Ascending aorta (tissue), 2 donors: ENCODE measurements at places on chromosomes 13 and 19.

DNA sequence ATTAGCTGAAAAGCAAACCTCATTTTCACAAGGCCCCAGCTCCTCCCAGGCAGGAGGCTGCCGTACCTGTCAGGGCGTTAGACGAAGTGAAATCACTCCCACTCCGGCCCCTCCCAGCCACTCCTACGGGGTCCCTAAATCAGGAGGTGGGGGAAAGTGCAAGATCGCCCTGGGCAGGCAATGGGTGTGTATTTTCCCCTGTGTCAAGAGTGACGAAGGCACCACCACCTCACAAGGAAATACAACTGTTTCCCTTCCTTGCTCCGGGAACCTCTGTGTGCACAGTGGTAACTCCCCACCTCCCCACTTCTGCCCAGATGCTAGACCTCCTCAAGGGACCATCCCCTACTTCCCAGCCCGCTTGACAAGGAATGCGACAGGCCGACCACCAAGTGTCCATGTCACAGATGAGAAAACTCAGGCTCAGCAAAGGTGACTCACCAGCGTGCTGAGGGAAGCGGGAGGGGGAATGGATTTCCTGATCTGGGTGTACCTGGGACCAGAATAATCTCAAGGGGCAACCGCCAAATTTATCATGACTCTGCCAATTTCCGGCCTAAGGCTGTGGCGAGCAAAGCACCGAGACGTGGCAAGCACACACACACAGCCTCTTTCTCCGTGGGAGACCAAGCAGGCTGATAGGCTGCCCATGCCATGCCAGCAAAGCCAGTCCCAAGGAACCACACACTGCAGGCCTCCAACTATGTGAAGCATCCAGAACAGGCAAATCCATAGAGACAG, 7.3 kb downstream of the PPP6R1 start:
- no peak overlapping the region for H3K4me3 ChIP-seq
- peaks cover 3% of the 10 kb centered on the region for H3K4me1 ChIP-seq
- H3K36me3 ChIP-seq = peaks cover 3% of the 10 kb centered on the region
- no peak for DNase-seq

GRCh38 chr19:54464044-54464629, 559 bp upstream of the LENG9 start:
- peak overlapping the region; percentile 97 for H3K27ac ChIP-seq
- H3K4me1 ChIP-seq = peaks cover 20% of the 10 kb centered on the region
- peak overlapping the region; percentile 60 for H3K4me3 ChIP-seq
- H3K36me3 ChIP-seq = peaks cover 29% of the 10 kb centered on the region

GRCh38 chr19:742540-743075, 8.3 kb upstream of the MISP start:
- no peaks in the 10 kb centered on the region for H3K4me1 ChIP-seq
- DNase-seq = no peak
- no peak overlapping the region for H3K4me3 ChIP-seq
- H3K27ac ChIP-seq = no peak overlapping the region
- peaks cover 6% of the 10 kb centered on the region for H3K36me3 ChIP-seq

DNA sequence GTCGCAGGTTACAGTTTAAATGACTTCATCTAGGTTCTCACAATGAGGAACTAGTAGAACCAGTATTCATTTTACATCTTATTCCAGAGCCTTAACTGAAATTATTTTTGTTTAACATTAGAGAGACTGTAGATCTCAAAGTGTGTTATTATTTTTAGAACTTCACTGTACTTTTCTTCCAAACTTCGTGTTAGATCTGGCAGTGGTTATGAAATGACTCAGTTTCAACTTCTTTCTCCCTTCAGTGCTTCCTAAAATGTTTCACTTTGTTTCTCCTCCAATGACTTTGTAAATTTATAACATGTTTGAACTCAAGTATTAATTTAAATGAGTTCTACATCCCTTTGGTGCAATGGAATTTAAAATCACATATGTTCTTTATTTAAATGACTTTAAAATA, 139.3 kb downstream of the PCDH9 start:
- H3K4me1 ChIP-seq = no peaks in the 10 kb centered on the region
- no peak overlapping the region for H3K4me3 ChIP-seq
- no peaks in the 10 kb centered on the region for H3K36me3 ChIP-seq

DNA sequence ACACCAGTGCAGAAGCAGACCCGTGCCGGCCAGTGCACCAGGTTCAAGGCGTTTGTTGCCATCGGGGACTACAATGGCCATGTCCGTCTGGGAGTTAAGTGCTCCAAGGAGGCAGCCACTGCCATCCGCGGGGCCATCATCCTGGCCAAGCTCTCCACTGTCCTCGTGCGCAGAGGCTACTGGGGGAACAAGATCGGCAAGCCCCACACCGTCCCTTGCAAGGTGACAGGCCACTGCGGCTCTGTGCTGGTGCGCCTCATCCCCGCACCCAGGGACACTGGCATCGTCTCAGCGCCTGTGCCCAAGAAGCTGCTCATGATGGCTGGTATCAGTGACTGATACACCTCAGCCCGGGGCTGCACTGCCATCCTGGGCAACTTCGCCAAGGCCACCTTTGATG, 10.1 kb downstream of the ZNF44 start:
- H3K4me3 ChIP-seq = no peak overlapping the region
- no peak overlapping the region for H3K27ac ChIP-seq
